Urinary bladder (tissue), 4 donors: ENCODE measurements at places on chromosomes 12 and 14.

DNA sequence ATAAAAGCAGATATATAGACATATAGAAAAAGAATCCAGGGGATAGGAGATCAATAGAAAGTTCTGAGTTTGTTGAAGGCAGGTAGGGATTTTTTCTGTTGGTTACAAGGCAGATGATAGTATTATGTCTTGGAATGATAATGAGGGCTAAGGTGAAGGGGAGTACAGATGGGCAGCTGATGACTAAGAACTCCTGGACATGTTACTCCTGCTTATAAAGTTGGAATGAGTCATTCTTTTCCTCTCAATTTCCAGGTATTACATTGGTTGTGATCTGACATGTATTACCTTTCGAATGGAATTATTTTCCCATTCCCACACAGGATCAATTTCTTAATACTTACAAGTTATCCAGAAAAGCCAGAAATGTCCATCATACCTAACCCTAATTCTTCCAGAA lies 545.2 kb upstream of the MGAT4C start:
- DNase-seq: no peak

DNA sequence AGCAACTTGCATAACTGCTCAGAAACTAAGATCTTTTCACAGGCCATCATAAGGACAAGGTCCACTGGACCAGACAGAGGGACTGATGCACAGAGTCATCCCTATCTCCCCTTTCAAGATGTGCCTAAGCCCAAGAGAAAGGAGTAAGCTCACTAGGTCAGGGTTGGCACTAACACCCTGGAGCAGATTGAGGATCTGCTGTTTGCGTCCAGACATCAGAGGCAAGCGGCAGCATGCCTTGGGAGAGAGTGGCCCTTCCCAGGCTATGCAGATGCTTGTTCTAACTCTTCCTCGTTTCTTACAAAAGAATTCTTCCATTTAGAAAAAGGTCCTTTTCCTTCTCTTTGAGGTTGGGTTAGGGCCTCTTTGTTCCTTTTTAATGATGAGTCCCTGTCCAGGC lies 187.2 kb downstream of the KCNA5 start:
- no peak for DNase-seq

GRCh38 chr12:54004063-54004840 lies 4.3 kb downstream of the HOXC9 start:
- DNase-seq: no peak

DNA sequence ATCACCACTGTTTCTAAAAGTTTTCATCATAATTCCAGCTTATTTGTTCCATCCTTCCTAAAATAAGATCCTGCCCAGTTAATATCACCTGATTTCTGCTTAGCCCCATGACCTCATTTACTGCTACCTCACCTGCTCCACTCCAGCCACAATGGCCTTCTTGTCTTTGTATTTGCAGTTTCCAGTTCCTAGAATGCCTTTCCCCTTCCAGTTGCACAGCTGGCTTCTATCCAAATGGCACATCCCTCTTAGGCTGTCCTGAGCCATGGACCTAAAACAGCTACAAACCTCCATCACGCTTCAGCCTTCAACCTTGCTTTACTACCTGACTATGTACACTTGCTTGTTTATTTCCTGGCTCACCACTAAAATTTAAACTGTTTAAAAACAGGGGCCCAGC lies 6.5 kb upstream of the LGMN start:
- no peak for DNase-seq

- no peak for DNase-seq
These were observed 37.6 kb downstream of the CACNA2D4 start for GRCh38 chr12:1880876-1881275.

DNA sequence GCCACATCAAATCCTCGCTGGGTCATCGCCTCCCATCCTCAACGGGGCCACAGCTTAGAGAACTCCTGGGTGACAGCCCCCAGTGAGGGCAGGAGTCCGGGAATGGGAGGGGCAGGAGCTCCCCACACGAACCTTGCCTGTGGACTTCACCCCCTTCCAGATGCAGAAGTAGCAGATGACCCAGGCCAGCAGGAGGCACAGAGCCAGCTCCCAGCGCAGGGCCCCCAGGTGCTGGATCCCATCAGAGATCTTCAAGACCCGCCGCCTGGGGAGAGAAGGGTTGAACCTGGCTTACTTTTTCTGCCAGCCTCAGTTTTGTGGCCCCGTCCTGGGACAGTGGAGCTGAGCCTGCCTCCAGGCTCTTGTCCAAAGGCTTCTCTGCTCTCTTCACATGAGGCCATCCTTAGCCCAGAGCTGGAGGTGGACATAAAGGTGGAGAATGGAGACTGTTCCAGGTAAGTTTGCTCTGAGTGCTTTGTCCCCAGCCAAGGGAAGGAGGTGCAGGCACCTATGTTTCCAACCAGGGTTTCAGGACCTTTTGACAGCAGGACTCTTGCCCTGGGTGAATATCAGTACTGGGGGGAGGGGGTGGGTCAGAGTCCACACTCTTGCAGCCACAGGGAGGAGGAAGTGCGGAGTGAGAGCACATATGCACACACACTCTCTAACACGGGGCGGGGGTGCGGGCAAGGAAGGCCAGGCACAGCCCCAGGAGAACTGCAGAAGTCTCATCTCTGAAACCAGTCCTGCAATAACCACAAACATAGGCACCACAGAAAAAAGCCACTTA lies 23.3 kb upstream of the SLC6A12 start:
- no peak for DNase-seq

GRCh38 chr12:92431146-92431545 lies 271.6 kb upstream of the PLEKHG7 start:
- DNase-seq: no peak

DNA sequence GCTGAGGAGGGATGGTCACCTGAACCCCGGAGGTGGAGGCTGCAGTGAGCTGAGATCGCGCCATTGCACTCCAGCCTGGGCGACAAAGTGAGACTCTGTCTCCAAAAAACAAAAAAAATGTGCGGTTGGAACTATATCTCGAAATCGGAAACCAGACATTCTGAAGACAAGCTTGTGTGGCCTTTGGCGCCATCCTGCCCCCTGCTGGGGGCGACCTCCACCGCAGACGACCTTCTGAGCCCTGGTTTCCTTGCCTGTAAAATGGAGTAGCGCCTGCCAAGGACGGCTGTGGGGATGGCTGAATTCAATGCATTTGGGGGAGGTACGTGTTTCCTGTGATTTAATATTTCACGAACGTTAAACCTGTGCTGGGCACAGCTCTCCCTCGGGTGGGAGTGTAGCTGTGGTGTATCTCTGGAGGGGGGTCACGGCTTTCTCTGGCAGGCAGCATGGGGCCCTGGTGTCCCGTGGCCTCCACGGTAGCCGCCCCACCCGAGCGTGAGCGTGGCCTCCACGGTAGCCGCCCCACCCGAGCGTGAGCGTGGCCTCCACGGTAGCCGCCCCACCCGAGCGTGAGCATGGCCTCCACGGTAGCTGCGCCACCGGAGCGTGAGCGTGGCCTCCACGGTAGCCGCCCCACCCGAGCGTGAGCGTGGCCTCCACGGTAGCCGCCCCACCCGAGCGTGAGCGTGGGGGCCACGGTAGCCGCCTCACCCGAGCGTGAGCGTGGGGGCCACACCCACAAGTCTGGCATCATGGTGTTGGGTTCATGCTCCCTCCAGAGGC lies 55.3 kb downstream of the LRCOL1 start:
- DNase-seq: no peak

- DNase-seq: no peak
These were observed at the start of gene ALX1 for GRCh38 chr12:85280165-85280983. Gene ALX1 (plus strand): TSS chr12:85280220. CDS start chr12:85280262, 42 bp downstream.

DNA sequence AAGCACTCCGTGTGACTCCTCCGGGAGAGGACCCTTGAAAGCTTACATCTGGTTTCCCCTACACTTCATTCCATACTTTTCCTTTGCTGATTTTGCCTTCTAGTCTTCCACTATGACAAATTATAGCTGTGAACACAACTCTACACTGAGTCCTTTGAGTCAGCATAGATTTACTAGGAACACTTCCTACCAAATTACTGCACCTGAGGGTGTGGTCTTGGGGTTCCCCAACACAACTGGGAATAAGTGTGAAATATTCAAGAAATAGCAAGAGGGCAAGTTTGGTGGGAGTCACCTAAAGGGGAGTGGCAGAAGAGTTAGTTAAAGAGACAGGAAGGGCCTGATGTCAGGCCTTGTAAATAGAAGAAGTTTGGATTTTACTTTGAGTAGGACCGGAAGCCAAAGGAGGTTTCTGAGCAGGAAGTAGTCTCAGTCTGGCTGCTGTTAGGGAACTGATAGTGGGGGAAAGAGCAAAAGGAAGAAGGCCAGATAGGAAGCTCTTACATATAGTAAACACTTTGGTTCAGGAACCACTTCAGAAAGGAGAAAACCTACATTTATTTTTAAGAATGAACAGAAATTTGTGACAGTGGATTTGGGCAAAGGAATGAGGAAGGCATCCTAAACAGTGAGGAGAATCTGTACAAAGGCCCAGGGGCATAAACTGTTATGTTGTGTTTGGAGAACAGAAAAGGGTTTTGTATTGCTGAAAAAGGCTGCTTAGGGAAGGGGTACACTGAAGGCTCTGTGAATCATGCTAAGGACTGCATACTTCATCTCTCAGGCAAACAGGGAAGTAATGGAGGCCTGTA lies 14.2 kb downstream of the SEL1L start:
- DNase-seq: no peak

DNA sequence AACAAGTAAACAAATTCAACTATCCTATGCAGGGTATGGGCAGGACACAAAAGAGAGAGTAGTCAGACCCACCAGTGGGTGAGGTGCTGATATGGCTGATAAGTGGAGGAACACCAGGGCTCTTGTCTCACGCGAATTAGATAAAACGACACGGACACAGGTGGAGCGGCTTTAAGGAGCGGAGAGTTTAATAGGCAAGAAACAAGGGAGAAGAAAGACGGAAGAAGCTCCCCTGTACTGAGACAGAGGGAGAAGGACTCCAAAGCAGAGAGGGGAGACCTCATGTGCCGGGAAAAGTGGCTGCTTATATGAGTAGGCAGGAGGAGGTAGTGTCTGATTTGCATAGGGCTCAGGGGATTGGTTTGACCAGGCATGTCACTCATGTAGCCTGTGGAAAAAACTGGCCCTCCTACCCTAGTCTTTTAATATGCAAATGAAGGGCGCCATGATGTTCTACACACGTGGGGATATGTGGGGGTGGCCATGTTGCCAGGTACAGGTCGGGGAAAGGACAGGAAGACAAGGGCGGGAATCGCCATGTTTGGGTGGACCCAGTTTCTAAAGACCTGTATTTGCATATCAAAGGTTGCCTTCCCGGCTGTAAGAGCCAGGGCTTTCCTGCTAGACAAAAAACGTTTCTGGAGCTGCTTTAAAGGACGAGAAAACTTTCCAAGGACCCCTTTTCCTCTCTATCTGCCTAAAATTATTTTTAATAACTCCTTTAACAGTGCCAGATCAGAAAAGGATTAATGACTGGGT lies 28.8 kb downstream of the RPGRIP1 start:
- DNase-seq: peak; percentile 82
